ENCODE measurements at places on chromosomes 6 and 20.

GRCh38 chr20:51700809-51701285 lies 67.3 kb downstream of the ATP9A start:
- no peak for DNase-seq

- no peak for DNase-seq
These were observed 55.9 kb upstream of the C20orf144 start for GRCh38 chr20:33606118-33606771.

DNA sequence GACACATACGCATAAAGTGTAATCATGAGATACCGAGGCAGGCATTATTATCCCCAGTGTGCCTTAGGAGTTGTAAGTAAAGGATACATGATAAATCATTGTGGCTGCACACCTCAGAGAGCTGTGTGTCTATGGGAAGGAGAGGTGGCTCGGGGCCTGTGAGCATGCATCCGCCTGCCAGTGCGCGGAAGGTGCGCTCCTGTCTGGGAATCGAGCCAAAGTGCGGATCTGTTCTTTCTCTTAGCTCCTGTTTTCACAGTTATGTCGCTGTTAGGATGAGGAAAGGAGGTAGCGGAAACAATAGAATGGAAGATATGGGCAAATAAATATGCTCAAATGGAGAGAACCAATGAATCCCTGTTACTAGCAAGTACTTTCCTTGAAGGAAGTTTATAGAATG lies 98.0 kb downstream of the ANKRD6 start:
- DNase-seq: no peak

GRCh38 chr20:48827855-48828733 lies at the start of gene PREX1:
TSS of gene PREX1 (minus strand) at chr20:48827999. CDS start at chr20:48827860, 139 bp downstream.
- peak; percentile 86 for DNase-seq

GRCh38 chr6:53376661-53377226 lies 28.0 kb upstream of the ELOVL5 start:
- no peak for DNase-seq

DNA sequence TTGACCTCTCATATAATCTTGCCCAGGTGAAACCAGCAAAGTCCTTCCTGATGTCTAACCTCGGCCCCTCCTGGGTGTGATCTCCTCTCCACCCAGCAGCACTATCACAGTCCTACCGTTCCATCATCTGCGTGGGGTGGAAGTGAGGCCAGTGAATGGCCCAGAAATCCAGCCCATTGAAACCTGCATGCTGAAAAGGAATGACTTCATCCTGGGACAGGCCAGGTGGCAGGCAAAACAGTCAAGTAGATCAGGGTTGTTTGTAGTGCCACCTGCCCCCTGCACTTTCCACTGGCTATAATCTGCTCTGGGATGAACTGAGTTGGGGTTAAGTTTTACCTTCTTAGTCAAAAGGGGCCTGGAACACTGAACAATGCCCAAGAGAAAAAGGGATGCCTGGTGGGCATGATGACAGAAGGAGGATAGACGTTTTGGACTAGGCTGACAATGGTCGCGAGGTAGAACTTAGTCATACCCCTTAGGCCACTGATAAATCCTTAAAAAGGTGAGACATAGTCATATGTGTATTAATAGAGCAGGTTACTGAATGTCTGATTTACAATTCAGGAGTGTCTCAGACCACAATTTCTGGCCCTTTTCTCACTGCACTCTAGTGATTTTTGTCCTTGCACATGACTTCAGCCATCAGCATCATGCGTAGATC lies 8.1 kb upstream of the HSP90AB1 start:
- peak; percentile 38 for DNase-seq

GRCh38 chr20:4897600-4897999 lies 103.7 kb downstream of the SLC23A2 start:
- DNase-seq: no peak

DNA sequence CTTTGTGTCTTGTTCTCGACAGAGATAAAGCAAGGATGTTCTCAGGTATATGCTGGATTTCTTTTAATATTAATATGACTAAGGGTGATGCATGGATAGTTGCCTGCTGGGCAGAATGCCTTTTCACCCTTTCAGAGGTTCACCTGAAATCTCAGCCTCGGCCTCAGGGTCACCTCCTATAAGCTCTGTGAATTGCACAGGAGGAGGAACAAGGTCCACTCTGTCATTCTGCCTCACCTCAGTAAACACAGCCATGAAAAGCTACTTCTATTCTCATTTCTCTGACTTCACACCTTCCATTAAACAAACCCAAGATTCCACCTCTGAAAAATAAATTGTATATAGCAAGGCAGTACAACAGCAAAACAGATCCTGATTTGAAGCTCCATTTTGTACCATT lies 38.1 kb upstream of the AIG1 start:
- DNase-seq: no peak

- DNase-seq: peak; percentile 42
These were observed 154.9 kb downstream of the DLL1 start for GRCh38 chr6:170135821-170136471.

DNA sequence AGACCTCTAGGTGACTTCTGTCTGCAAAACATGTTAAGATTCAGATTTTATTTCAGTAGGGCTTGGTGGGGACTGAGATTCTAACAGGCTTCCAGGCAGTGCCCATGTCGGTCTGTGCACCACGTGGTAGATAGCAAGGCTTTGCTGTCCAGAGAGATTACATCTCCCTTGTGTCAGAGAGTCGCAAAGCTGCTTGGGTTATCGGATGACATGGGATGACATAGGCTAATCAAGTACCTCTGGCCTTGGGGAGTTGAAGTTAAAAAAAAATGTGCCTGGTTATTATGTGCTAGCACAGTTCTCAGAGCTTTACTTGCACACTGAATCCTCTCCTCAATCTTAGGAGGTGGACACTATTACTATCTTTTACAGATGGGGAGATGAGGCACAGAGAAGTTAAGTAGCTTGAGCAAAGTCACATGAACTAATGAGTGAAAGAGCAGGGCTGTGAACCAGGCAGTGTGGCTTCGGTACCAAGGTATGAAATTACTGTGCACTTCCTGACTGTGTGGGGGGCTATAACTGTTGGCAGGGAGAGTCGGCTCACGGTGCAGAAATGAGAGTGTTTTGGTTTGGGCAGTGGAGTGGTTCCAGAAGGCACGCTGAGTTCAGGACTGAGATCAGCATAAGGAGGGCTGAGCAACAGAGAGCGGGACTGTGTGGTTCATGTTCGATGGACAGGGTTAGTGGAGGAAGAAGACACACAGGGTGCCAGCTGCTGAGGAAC lies 41.1 kb downstream of the FARS2 start:
- DNase-seq: no peak

DNA sequence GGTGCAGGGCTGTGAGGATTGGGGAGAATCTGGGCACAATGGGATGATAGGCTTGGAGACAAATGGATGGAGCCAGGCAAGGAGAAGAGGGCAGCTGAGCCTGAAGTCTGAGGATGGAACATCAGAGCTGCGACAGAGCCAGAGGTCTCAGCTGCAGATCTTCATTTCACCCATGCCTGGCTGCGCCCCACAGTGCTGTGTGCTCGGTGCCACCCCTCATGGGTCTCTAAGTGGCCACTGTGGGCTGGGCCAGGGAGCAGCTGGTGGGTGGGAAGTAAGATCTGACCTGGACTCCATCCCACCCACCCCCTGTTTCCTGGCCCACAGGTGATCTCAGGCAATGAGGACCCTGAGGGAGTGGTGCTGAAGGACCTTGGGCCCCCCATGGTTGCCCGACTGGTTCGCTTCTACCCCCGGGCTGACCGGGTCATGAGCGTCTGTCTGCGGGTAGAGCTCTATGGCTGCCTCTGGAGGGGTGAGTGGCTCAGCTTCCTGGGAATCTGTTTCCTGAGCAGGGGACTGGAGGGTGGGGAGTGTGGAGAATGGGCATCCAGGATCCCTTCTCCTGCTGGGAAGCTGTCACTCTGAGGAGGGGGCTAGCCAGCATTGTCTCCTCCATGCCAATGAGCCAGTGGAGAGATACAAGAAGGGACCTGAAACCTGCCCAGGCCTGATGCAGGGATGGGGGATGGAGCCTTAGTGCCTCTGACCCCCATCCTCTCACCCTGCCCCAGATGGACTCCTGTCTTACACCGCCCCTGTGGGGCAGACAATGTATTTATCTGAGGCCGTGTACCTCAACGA lies 6.5 kb downstream of the DDR1 start:
- no peak for DNase-seq

DNA sequence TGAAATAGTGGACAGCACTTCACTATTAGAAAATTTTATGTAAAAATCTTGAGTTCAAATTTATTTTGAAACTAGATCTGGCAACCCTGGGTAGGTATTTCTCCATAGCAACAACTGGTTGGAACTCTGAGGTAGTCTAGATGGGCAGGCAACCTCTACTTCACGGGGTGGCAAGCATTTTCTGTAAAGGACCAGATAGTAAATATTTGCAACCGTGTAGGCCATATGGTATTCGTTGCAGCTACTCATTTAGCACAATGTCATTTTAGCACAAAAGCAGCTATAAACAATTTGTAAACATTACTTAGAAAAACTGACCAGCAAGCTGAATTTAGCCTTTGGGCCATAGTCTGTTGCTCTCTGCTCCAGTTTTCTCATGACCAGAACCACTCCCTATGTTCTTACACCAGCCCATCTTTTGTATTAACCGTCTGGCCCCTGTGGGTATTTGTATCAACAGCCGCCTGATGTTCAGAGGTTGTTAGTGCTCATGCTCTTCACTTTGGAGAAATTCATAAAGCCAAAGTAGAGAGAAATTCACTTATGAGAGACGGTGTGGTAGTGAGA lies 29.2 kb downstream of the LGSN start:
- DNase-seq: no peak

All from islet precursor cell (in vitro differentiated cells).